ENCODE measurements at places on chromosomes 6 and 20. TPM values are rescaled to one million over a fixed set of nuclear protein-coding genes. Genes with fewer than 3 reads are reported as not detected.

Gene CDSN
- polyA plus RNA-seq, result 0.06 TPM

Gene KIF13A
- polyA plus RNA-seq, result 34.1 TPM

Gene FYN
- 127 TPM for polyA plus RNA-seq

Gene ADAM33
- polyA plus RNA-seq, result 71.3 TPM

Gene GTSF1L
- not detected for polyA plus RNA-seq

Gene AKAP7
- 12.7 TPM for polyA plus RNA-seq
